Fibroblast of skin of scalp (primary cell): ENCODE measurements at places on chromosomes 4 and X.
A peak's percentile ranks its signal among the peaks of the same experiment; 100 is the strongest.

GRCh38 chrX:77087529-77088169 lies 359.5 kb upstream of the FGF16 start:
- peak; percentile 57 for DNase-seq

DNA sequence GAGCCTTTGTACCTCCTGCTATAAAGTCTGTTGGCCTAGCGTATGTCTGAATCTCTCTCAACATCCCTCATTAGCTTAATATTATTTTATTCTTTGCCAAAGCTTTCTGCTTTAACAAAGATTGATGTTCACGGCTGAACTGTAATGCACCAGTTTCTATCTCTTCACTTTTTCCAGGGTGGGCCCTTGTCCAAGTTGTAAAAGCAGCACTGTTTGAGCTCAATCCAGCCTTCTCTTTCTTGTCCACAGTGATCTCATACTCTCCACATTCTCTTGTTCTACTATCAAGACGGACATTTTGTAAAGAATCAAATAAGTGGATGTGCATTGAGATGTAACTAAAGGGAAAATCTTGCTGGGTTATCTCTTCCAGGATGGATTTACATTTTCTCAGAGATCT lies 34.4 kb upstream of the RTL3 start:
- DNase-seq = no peak

- no peak for DNase-seq
These were observed 33.9 kb downstream of the NAA11 start for GRCh38 chr4:79292008-79292407.

GRCh38 chrX:109327251-109327650 lies 154.6 kb downstream of the GUCY2F start:
- peak; percentile 82 for DNase-seq

- DNase-seq = peak; percentile 87
These were observed 47.2 kb downstream of the SEL1L3 start for GRCh38 chr4:25815586-25815985.

DNA sequence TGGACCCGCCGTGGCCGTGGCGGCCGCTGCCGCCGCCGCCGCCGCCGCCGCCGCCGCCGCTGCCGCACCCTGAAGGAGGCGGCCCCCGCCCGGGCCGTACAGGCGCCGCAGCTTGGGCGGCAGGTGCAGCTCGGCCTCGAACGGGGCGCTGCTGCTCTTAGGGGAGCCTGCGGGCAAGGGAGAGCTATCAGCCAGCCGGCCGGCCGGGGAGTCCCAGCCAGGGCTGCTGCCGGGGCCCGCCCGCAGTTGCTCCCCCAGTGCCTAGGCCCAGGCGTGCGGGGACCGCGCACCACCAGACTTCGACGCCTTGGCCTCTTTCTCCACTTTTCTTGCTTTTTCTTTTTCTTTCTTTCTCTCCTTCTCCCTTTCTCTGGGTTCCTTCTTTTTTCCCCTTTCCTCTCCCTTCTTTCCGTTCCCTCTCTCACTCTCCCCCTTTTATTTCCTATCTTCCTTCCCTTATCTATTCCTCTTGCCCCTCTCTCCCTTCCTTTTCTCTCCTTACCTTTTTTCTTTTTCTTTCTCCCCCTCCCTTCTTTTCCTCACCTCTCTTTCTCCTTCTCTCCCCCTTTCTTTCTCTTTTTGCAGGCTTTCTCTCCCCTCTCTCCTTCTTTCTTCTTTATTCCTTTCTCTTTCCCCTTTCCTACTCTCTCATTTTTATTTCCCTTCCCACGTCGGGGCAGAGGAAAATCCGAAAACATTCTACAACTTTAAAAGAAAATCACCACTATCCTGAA lies 2.0 kb downstream of the ARX start:
- DNase-seq = no peak

- no peak for DNase-seq
These were observed 28.2 kb upstream of the CENPU start for GRCh38 chr4:184762100-184762499.

GRCh38 chr4:127734976-127735375 lies 4.8 kb downstream of the SLC25A31 start:
- DNase-seq = no peak

- DNase-seq = no peak
These were observed 149.7 kb upstream of the NUDT6 start for GRCh38 chr4:123072060-123072459.

GRCh38 chrX:44735498-44735897 lies 108.3 kb upstream of the DUSP21 start:
- DNase-seq = no peak

- peak; percentile 65 for DNase-seq
These were observed 722 bp downstream of the SLC10A7 start for GRCh38 chr4:146520896-146521540.

- DNase-seq = no peak
These were observed 5.7 kb upstream of the MGST2 start for GRCh38 chr4:139659735-139660424.

- DNase-seq = no peak
These were observed 332.1 kb downstream of the ASMT start for GRCh38 chrX:1946974-1947373.

- no peak for DNase-seq
These were observed 30.5 kb upstream of the COL25A1 start for GRCh38 chr4:109332926-109333464.

DNA sequence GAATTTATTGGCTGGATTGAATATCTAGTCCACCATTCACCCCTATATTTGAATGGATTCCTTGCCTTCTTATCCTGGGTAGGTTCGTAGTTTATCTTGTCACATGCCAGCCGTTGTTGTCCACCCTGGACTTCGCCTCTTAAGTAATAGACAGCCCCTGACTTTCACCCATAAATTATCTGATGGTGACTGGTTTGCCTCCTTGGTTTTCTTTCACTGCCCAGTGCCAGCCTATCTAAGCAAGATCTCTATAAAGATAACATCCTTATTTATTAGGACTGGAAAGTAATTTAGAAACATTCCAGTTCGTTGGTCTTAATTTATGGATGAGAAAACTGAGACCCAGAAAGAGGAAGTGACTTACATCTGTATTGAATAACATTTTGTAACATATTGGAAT lies 410.3 kb downstream of the RPA4 start:
- no peak for DNase-seq

DNA sequence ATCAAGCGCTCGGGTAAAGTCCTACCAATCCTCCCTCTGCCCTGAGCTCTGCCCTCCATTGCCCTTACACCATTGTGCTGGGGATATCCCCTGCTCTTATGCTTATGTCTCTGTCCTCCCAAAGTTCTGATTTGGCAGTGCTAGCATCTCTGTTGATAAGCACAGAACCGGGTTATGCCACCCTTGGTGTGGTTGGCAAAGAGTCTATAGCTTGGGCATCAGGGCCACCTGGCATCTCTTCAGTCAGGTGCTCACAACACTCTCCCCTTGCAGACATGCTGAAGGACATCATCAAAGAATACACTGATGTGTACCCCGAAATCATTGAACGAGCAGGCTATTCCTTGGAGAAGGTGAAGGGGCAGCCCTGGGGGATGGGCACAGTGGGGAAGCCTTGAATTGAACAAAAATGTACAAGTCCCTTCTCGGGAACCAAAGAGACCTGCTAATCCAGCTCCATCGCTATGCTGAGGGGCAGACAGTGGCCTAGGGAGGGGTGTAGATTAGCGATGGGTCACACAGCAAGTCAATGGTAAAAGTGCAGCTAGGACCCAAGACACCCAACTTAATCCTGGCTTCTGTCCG lies 3.8 kb downstream of the MAGED2 start:
- no peak for DNase-seq

- peak; percentile 91 for DNase-seq
These were observed 38.7 kb downstream of the SPATA4 start for GRCh38 chr4:176156656-176157055.

- no peak for DNase-seq
These were observed 562.8 kb upstream of the AADAT start for GRCh38 chr4:170652571-170652970.

GRCh38 chr4:150525321-150525868 lies 56.6 kb upstream of the MAB21L2 start:
- DNase-seq = no peak

DNA sequence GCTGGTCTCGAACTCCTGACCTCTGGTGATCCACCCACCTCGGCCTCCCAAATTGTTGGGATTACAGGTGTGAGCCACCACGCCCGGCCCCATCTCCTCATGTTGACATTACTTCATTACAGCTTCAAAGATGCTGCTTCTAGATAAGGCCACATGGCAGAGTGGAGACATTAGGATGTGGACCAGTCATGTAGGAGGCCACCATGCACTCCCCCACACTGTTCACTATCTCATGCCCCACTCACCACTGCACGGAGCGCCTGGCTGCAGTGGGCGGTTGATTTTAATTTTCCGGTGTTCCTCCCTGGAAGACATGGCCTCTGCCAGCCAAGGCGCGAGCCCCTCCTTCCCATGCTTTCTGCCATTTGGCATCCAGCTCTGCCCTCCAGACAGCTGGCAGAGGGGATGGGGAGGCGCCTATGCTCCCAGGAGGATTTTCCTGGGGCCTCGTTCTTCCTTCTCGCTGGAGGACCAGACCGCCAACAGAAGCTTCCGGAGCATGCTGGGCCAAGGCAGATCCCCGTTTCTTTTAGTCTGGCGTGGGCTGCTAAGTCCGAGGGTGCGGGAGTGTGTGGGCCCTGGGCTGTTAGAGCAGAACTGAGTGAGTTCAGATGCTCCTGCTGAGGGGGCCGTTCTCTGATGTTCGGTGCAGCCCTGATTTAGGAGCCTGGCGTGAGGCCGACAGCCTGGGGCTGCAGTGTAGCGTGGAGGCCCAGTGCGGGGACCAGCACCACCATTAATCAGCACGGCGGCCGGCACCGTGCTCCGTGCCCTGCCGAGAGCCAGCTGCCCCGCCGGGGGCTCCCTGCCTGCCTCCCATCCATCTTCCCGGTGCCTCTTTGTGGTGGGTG lies 93.1 kb downstream of the SORCS2 start:
- peak; percentile 6 for DNase-seq

- DNase-seq = no peak
These were observed 11.5 kb upstream of the TLR1 start for GRCh38 chr4:38815885-38816782.

- DNase-seq = no peak
These were observed 654 bp upstream of the DDIT4L start for GRCh38 chr4:100190643-100191600.

- no peak for DNase-seq
These were observed 169.2 kb downstream of the TMA16 start for GRCh38 chr4:163663454-163664225.

GRCh38 chr4:17930256-17930655 lies 91.3 kb downstream of the LCORL start:
- no peak for DNase-seq

DNA sequence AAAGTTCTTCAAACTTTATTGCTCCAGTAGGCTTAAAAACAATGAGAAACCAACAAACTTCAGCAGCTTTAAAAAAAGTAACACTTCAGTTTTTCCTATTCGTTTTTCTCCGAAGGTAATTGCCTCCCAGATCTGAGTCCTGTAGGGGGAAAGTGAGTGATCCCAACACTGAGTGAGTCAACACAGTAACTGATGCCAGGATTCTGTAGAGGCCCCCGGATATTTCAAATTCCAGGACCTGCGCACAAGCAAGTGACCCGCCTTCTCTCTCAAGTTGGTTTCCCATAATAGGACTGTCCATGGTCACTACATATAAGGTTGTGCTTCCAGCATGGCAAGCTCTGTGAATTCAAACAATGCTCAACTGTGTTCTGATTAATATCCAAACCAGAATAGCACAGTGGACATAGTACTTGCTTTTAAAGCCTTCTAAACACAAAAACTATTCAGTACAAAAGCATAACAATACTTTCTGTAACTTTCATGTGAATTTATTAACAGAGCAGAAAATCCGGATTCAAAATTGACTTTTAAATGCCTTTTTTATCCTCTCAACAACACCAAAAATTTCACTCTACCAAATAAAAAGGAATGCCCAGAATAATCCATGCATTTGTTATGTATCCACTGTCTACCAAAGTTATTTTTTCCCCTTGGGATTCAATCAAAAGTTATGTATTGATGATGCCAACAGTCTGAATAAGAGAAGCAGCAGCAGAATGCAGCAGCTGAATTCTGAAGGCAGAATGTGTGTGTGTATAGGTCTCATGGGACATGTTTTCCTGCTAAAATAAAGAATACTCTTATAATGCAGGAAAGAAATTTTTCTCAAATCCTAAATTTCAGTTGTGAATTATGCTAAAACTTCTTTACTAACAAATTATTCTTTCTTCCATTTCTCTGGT lies at the start of gene DMD:
Gene DMD, minus strand, starts transcription at position 194 of the 905 bp plus-strand sequence. CDS start 237 bp downstream, outside the sequence.
- peak; percentile 82 for DNase-seq

DNA sequence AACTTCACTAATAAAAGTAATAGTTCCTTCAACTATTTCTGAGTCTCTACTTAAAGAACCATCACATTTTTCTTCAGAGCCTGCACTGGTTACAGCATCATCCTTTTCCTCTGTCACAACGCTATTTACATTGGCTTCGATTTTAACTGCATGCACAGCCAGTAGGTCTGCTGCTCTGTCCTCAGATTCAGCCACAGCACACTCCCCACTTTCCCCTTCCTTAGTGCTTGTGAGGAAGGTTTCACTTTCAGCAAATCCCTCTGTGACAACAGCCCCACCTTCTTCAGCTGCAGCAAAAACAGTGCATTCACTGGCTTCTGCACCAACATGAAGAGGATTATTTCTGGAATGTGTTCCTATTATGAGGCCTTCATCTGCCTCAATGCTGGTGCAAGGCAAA lies 25.7 kb downstream of the BOD1L1 start:
- DNase-seq = no peak

DNA sequence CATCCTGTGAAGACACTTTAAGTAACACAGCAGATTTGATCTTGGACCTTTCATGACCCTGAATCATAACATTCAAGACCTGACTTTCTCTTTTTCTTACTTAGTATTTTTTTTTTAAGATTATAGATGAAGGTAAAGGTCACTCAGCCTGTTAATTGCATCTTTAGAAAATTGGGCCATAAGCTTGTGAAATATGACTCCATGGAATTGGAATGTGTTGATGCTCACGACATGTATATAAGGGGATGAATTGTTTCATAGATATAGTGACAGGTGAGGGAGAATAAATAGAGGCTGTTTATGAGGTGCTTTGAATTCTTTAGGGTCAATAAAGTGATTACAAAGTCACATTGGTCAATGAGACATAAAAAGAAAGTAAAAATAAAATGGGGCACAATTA lies 27.7 kb upstream of the HS3ST1 start:
- DNase-seq = no peak

GRCh38 chrX:8724300-8724699 lies 7.6 kb downstream of the ANOS1 start:
- DNase-seq = no peak

DNA sequence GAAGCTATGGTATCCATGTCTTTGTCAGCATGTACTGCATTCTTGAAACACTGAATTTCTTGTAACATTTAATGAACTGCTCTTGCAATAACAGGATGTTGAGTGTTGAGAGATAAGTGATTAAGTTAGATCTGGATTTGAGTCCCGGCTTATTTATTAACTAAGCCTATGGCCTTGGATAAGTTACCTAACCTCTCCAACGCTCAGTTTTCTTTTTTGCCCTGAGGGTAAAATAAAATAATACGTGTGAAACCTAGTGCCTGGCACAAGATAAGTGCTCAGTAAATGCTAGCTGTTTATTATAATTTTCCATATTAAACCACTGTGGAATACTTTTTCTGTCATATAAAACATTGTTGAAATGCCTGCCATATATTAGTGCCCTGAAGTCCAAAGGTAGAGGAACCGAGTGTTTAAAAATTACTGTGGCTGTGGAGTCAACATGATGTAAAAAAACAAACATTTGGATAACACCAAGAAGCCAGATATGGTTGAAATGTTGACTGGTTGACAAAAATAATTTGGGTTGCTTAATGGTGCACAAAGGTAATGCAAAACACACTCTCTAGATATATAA lies 58.6 kb upstream of the ALB start:
- DNase-seq = no peak
